ENCODE measurements at places on chromosomes 1 and 21.

GRCh38 chr1:203913073-203913521 lies 51.7 kb downstream of the SNRPE start:
- no peak for DNase-seq

- DNase-seq: no peak
Observed at GRCh38 chr1:208534599-208534897, 290.4 kb upstream of the PLXNA2 start.

GRCh38 chr1:78223417-78224215 lies 177.8 kb downstream of the GIPC2 start:
- no peak for DNase-seq

- no peak for DNase-seq
Observed at GRCh38 chr1:224922404-224923164, 6.9 kb upstream of the DNAH14 start.

DNA sequence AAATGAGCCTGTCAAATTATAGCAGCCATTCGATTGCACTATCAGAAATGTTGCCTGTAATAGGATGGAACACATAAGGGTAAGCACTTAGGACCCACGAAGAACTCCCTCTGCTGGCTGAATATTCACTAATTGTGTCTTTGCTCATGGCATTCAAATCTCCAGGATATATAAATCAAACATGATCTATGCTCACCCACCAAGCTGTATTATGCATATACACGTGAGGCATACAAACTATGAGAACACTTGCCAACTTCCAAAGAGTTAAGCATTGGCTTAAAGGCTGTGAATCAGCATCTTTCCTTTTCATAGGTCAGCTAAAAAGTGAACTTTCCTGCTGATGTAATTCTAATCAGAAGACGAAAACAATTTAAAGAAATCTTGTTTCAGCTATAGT lies 34.5 kb downstream of the TMPRSS15 start:
- no peak for DNase-seq

DNA sequence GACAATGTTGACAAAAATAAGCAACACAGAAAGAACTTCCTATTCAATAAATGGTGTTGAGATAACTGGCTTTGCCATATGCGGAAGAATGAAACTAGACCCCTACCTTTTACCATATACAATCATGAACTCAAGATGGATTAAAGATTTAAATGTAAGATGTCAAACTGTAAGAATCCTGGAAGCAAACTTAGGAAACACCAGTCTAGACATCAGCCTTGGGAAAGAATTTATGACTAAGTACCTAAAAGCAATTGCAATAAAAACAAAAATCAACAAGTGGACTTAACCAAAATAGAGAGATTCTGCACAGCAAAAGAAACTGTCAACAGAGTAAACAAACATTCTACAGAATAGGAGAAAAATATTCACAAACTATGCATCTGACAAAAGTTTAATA lies 16.1 kb upstream of the CLDN8 start:
- no peak for DNase-seq

GRCh38 chr1:46643368-46643775 lies 24.8 kb downstream of the ATPAF1 start:
- peak; percentile 42 for DNase-seq

DNA sequence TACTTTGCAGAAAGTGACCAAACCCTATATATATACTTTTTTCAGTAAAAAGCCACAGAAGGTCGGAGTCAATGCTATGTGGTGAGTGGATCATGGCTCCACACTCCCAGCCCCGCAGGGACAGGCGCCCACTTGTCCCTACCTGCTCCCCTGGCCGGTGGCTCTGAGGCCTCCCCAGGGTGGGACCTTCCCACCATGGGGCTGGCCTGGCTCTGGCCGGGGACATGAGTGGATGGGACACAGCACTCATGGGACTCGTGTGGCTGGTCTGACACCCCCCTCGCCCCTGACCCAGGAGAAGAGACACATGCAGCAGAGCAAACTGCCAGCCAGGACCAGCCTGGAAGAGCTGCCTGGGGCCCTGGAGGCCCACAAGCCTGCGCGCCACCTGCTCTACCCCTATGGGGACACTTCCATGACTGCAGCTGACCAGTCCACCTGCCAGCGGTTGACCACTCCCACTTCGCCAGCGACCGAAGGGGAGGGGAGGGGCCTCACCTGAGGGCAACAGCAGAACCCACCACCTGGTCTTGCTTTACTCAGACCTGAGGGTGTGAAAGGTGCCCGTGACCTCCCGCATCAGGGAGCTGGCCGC lies 2.2 kb downstream of the SPATC1L start:
- DNase-seq: no peak

GRCh38 chr1:230029244-230029941 lies 37.6 kb upstream of the GALNT2 start:
- no peak for DNase-seq

DNA sequence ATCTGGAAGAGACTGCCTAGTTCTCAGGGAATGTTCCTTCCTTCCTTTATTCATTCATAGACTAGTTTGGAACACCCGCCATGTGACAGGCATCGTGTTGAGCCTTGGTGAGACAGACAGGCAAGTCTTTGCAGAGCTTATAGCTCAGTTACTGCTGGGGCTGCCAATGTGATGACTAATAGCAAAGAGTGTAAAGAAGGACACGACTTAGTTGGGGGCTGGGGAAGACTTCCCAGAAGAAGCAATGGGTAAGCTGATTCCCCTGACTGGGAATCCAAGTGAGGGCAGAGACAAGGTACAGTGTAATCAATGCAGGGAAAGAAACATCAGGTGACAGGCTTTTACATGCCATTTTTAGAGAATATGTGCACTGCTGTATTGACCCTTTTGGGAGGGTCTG lies 51.2 kb downstream of the TENT5C start:
- no peak for DNase-seq

DNA sequence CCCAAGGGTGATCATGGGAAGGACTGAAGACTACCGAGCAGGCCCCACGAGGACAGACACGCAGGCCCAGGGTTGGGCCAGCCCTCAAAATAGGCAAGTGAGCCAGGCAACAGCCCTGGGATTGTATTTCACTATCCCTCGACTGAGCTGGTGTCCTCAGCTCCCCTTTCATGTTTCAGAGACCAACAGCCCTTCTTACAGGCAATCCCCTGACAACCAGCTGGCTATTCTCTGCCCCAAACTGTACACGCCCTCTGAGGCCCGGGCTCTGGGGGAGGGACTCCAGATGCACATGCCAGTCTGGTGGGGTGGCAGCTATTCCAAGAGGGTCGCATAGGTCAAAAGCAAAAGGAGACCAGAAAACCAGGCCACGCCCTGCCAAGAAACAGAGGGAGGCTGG lies 243.0 kb downstream of the TOMM20 start:
- no peak for DNase-seq

DNA sequence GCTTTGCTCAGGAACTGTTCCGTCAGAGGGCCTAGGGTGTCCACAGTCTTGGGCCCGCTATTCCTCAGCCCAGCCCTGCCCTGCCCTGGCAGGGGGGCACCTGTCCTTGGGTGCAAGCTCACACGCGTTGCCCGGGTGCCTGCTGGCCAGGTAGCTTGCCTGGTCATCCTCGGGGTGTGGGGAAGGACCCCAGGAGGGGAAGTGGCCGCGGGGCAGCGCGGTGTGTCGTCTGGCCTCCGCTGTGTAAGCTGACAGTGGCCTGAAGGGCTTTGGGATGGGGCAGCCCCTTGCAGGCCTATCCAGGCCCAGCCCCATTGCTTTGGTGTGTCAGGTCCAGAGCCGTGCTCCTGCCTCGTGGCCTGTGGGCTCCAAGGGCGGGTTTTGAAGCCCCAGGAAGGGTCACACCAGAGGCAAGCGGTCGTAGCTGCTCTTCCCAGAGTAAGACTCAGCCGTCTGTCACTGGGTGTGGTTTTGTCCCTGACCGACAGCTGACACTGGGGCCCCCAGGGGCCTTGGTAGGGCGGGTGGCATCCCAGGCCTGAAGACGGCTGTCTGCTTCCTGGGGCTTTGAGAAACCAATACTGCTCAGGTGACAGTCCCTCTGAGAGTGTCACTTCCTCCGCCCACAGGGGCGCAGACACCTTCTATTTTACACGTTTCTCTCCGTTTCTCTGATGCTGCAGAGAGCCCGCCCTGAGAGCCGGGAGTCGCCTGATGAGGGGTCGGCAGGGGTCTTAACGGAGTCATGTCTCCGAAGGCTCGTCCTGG lies 72.1 kb downstream of the SKI start:
- no peak for DNase-seq

DNA sequence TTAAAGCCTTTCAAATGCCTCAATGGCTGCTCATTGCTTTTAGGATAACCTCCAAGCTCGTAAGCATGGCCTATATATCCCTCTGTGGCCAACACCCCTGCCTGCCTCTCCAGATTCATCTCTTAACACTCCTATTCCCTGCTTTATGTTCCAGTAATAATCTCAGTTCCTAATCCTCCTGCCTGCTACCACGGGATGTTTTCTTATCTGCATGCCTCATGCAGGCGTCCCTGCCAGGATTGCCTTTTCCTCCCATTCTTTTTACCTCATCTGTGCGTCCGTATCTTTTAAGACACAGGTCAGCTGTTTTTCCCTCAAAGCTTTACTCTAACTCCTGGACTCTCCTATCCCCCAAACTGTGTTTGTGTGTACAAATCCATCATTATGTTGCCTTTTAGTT lies 36.1 kb downstream of the ZBTB40 start:
- DNase-seq: no peak

DNA sequence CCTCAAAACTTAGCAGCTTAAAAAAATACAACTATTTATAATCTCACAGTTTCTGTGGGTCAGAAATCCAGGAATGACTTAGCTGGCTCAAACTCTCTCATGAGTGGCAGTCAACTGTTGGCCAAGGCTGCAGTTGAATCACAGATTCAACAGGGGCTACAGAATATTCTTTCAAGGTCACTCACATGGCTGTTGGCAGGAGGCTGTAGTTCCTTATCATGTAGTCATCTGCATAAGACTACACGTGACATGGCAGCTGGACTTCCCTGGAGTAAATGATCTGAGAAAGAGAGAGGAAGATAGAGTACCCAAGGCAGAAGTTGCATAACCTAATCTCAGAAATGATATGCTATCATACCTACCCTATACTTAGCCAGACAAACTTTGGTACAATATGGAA lies 75.2 kb upstream of the TSPAN2 start:
- DNase-seq: no peak

DNA sequence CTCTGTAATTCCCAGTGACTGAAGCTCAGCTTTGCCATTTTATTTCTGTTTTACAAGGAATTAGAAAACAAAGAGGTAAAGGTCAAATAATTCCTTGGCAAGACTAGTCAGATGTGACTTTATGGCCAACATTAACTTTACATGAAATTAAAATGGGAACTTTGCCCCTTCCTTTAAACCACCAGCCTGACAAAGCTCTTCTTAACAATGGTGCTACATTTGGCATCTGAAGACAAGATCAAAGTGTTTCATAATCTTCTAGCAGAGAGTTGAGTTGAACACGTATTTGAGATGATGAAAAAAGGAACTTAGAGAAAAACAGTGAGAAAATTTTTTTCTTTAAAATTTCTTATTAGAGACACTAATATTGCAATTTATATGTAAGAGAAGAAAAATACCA lies 193.8 kb downstream of the AK5 start:
- DNase-seq: no peak

DNA sequence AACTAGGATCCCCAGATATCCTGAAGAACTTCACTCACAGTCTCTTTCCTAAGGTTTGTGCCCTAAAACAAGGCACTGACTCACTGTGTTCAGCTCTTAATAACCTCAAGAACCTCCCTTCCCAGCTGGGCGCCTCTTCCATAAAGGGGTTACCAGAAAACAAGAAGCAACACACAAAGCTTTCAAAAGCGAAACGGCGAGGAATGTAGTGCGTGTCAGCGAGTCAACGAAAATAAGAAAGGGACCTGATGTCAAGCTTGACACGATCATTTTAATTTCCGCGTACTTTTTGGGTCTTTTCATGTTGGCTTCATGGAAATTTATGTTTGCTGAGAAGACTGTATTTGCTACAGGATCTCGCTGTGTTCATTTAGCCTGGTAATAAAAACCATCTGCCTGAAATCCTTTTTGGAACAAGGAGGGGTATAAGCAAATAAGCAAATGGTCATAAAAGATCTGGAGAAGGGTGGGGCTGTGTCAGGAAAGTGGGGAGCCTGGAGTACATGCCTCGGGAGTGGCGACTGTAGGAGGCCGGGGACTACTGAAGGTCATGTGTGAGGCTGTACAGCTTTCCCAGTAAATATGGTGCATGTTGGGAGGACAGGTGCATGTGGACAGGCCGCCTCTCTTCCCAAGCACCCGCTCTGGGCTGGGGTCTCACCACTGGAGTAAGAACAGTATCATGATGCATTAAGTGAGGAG lies 11.4 kb upstream of the CLDN14 start:
- DNase-seq: no peak
